Esophagus squamous epithelium (tissue), 5 donors: ENCODE measurements at places on chromosomes 12 and 14.

DNA sequence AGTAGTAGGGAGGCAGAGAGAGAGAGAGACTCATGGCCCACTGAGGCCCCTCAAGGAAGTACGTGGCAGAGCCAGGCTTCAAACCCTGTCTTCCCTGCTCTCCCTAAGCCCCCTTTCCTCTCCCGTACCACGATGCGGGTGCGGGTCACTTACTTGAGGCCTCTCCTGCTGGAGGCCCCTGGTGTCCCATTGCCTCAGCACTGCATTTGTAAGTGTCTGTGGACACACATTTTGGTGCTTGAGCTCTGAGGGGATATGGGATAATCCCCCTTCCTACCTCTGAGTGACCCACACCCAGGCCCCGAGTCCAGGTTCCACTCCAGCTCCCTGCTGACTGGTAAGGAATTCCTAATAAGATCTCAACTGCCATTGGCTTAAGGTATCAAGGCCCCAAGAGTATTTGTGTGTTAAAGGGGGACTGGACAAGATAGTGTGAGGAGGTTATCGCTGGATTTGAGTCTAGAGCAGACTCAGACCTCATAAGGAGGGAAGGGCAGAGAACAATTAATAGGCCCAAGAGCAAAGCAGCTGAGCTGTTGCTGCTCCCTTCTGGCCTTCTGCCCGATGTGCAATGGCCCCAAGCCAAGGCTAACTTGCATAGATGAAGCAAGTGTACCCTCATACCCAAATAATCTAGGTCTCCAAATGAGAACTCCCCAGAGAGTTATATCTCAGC, 71.9 kb downstream of the CRACR2A start:
- no peak for DNase-seq

DNA sequence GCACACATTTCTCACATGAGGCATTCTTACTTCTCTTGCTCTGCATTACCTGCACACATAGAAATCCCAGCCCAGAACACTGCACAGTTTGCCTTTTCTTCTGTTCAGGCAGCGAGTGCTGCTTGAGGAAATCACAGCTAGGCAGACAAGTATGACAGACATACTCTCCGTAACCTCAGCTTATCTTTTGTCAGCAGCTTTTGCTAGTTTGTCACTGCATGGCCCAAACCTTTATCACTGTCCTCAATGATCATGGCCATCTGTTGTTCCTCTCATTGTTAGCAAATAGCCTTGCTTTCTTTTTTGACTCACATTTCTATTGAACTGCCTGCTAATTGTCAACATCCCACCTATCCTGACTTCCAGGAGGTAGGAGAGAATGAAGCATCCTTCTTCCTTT, 5.3 kb downstream of the ZNF10 start:
- DNase-seq = no peak

GRCh38 chr14:85093631-85094330, 436.2 kb upstream of the FLRT2 start:
- no peak for DNase-seq

DNA sequence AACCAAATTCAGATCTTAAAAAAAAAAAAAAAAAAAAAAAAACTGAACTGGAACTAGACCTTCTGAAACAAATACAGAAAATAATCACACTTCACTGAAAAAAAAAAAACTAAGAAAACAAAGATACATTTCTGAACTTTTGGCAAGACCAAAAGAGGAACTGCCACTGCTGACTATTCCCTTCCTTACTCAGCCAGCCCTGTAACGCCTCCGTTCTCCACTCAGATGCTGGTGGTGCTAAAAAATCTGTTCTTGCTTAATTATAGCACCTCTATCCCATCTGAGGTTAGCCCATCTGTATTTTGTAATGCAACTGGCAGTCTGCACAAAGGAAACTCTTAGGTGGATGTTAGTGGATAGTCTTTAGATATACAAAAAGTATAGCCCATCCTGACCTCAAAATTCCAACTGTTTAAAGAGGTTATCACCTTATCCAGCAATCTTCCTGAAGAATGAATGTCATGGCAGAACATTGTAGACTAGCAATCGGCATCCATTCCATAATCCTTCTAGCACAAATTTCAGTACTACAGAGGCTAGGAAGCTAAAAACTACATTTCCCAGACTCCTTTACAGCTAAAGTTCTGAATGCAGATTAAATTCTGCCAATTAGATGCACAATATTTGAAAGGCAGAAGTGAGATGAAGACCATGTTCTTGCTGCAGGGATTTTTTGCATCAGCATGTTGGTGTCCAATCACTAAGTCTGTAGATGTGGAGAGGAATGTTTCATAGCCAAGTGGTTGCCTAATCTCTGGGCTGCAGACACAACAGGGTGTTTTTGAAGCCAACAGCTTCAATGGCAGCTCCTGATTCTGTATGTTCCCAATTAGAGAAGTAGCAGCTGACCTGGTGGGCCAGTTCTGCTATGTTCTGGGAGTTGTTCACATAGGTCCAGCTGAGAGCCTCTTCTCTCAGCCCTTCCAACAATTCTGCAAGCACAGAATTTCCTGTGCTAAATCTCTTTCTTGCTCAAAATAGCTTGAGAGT, 5.7 kb downstream of the MAP3K9 start:
- DNase-seq = no peak

GRCh38 chr12:80829767-80830166, 108.0 kb downstream of the LIN7A start:
- no peak for DNase-seq
